ENCODE measurements at places on chromosomes 2 and 18.
A peak's percentile ranks its signal among the peaks of the same experiment; 100 is the strongest.

GRCh38 chr2:143802242-143802641 lies 673.0 kb downstream of the ARHGAP15 start:
- no peak for DNase-seq

- no peak for DNase-seq
Measured at GRCh38 chr2:64987956-64988419, 1.2 kb upstream of the SLC1A4 start.

- DNase-seq: no peak
Measured at GRCh38 chr18:2087877-2088673, 483.2 kb downstream of the METTL4 start.

- no peak for DNase-seq
Measured at GRCh38 chr2:124257120-124257519, 232.0 kb downstream of the CNTNAP5 start.

DNA sequence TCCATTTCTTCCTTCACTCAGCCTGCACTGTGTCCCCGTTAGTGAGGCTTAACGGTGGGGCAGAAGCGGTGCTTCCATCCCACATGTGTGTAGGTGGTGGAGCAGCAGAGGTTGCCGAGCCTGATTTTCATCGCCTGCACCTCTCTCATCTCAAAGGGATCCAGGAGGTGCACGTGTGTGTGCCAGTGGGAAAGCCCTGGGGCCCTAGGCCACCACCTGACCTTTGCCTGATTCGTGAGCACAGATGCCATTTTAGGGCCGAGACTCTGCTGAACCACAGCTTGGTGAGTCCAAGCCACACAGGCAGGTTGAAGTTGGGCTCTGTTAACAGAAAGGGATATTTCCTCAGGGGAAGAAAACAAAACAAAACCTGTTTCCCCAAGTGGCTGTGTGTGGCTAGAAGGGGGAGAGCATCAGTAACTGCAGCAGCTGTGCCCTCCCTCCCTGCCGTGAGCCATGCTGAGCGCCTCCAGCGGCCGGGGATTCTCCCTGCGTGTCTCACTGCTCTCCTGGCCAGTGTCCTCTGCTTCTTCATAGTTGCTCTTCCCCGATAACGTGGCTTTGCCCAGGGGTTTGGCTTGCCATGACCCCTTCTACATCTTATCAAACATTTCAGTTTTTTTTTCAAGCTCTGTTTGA lies 81.5 kb downstream of the MAPRE2 start:
- DNase-seq: no peak

DNA sequence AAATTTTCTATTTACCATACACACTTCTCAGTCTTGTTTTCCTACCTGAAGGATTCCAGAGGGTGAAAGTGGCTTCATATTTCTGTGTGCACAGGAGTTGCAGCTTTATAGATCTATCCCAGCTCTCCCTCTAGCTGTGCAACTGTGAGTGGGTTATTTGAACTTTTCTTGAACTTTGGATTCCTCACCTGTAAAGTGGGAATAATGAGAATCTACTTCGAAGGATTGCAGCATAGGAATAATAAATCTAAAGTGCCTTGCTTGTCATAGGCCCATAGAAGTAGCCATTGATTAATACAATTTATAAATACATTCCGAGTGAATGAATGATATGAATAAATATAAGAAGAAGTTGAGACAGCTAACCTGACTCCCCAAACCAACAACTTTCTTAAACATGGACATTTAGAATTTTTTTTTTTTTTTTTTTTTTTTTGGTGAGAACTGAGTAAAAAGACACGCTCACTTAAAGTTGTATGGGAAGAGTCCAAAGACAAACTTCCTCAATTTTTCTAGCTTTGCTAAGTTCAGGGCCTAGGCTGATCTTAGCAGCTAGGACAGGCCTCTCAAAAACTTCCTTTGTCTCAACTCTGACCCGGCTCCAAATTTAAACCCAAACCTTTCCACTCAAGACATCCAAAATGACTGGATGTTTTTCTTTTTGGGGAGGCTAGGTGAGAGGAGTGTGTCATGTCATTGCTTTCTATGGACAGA lies 203.3 kb upstream of the FBXO11 start:
- DNase-seq: no peak

- DNase-seq: no peak
Measured at GRCh38 chr2:100767224-100767653, 52.7 kb upstream of the NPAS2 start.

- no peak for DNase-seq
Measured at GRCh38 chr2:171894612-171894947, 536 bp upstream of the SLC25A12 start.

GRCh38 chr2:115738111-115738510 lies 1295.7 kb downstream of the DPP10 start:
- DNase-seq: no peak

DNA sequence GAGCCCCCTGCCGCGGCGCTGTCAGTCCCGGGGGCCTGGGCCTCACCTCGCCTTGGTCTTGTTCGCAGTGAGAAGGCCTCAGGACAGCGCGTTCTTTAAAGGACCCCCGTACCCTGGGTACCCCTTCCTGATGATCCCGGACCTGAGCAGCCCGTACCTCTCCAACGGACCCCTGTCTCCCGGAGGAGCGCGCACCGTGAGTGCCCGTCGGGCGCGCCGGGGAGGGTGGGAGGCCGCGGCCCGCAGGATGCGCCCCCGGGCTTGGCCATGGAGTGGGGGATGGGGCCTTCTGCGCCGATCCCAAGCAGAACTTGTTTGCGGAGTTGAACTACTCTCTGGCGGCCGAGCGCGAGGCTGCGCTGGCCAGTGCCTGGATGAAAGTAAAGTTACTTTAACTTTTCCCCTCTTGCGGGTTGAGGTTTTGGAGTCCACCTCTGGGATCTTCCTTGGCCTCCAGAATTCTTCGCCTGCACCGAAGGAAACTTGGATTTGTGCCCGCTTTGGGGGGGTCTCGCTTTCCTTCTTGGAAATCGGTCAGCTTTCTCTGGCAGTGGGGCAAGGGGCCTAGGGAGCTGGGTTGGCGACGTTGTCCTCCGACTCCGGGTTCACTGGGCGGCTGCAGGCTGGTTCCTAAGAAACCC lies 1.2 kb downstream of the TCF7L1 start:
- DNase-seq: no peak

DNA sequence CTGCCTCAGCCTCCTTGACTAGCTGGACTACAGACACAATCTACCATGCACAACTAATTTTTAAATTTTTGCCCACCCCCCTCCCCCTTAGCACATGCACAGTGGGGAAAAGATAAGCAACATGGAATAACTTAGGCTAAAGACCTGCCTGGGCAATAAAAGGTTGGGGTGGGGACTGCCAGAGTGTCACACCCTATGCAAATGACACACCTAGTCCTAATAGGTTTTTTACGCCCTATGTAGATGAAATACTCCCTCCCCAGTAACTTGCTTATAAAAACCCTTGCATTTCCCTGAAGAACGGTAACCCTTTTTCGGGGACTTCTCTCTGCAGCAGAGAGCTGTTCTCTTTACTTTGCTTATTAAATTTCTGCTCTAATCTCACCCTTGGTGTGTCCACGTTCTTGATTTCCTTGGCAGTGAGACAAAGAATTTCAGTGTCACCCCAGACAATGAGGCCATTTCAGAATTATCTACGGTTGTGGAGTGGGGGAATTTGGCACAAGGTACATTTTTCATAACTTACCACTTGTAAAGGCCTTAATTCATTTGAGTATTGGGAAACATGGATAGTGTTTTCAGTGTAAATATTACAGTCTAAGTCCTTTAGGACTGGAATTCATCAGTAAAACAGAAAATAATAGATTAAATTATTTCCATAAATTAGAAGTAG lies 109.2 kb downstream of the NOL4 start:
- DNase-seq: no peak

- no peak for DNase-seq
Measured at GRCh38 chr2:240436683-240437550, 1.5 kb downstream of the GPC1 start.

DNA sequence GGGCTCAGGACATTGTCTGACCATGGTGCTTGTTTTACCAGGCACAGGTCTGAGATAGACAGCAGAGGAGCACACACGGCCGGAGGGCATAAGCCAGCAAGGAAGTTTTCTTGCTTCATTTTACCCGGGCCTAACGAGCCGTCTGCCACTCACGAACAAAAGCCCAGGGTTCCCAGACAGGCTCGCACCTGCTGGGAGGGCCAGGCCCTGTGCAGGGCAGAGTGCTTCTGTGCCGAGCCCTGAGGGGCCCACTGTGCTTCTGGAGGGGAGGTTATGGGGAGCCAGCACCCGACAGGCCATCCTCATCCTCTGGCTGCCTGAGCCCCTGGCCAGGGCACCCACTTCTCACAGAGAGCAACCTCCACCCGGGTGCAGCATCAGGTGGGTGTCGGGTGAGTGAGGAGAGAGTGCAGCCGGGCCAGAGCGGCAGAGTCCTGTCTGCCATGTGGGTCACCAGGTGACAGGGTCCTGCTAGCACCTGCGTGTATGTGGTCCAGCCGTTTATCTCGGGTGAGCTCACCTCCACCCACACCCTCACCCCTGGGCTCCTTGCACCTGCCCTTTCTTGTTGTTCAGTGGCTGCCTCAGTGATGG lies 297.9 kb downstream of the NDUFA10 start:
- no peak for DNase-seq

GRCh38 chr2:2569836-2570235 lies 238.8 kb upstream of the MYT1L start:
- no peak for DNase-seq

- DNase-seq: no peak
Measured at GRCh38 chr18:50649821-50650220, 89.9 kb downstream of the MAPK4 start.

- DNase-seq: no peak
Measured at GRCh38 chr2:118883792-118884191, 36.3 kb upstream of the EN1 start.

DNA sequence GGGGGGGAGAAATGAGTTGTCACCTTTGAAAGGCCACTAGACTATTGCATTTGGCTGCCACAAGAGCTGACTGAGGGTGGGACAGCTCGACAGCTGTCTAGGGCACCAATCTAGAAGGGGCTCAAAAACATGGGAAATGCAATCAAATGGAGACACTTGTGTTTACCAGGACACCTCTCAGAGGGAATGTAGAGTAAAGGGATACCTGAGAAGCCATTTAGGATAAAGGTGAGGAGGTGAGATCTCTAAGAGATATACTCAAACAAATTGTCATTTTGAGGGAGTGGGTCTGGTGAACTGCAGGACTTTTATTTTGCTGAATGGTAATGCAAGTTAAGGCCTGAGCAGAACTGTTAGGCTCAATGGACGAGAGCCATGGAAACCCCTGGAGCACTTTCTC lies 159.8 kb downstream of the DDX1 start:
- DNase-seq: no peak

DNA sequence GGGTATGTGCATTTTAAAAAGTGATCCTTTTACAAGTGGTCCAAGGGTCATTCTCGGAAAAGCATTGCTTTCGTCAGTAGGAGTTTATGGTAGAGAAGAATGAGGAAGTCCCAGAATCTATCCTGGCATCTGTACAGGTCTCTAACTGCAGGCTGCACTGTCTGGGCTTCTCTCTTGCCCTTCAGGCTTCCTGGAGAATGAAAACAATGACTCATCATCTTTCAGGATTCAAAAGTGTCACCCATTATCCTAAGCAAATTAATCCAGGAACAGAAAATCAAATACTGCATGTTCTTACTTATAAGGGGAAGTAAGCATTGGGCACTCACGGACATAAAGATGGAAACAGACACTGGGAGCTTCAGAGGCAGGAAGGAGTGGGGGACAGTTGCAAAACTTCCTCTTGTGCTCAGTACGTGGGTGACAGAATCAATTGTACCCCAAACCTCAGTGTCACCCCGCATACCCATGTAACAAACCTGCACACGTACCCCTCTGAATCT lies 60.2 kb upstream of the TXNDC2 start:
- no peak for DNase-seq

DNA sequence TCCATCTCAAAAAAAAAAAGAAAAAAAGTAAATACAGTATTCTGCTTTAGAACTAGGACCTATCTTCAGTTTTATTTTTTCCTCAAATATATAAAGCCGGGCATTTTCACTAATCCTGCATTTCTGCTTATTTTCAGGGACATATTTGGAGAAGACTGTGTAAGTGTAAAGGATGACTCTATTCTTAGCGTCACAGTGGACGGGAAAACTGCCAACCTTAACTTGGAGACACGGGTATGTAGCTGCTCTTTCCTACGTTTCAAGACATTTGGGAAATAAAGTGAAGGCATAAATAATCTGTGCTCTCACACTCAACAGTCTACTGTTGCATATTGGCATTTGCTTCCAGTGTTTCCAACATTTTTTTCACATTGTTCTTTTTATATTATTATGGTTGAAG lies 3.1 kb upstream of the IAH1 start:
- DNase-seq: no peak

- DNase-seq: no peak
Measured at GRCh38 chr2:124437811-124438210, 412.7 kb downstream of the CNTNAP5 start.

DNA sequence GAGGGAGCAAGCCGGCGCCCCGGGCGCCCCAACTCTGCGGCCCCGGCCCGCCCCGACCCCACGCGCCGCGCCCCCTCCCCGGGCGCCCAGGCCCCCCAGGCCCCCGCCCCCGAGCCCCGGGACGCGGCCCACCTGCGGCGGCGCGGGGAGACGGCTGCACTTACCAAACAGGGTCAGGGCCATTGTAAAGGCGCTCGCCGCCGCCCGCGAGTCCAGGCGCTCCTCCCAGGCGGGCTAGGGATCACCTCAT lies 526 bp downstream of the CHN1 start:
- no peak for DNase-seq

- DNase-seq: no peak
Measured at GRCh38 chr18:77069482-77069881, 63.1 kb downstream of the MBP start.

GRCh38 chr2:36965751-36966369 lies 476 bp downstream of the STRN start:
- peak; percentile 5 for DNase-seq

GRCh38 chr2:9206991-9207640 lies 504 bp downstream of the ASAP2 start:
- no peak for DNase-seq

DNA sequence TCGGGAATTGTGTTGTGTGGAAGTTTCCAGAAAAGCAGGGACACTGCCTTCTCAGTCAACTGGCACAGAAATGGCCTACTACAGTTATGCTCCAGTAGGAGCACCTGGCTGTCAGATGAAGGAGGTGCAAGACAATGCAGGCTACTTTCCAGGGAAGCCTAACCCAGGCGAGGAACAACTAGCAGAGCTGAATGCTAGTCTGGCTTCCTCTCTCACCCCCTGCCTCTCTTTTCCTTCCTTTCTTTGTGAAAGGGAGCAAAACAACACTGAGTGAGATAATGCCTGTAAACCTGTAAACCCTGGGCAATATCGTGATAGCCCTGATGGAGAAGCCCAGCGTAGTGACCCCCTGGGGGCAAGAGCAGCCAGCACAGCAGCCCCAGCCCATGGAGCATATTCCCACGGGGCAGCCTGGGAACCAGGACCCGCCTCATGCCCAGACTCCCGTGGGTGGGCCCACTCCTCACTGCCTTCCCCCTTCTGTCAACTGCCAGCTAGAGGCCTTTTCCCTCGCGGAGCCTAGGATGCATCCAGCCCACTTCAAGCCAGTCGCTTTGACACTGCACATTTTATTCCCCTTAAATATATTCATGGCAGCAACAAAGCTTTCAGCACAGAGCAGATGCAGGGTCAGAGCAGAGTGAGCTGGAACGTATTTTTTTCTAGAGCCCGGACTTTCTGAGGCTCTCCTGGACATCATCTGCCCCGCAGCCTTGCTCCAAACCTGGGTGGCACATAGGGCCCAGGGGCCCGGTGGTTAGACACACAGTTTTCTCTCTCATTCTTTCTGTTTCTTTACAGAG lies 77.0 kb downstream of the PDCL3 start:
- DNase-seq: no peak

Data from stimulated activated CD8-positive, alpha-beta memory T cell treated with anti-CD3 and anti-CD28 coated beads, Interleukin-15, amount 100 ng/mL, for 4 hours (primary cell).